H7 (cell line): ENCODE measurements at places on chromosomes 13 and 19. TPM values are rescaled to one million over a fixed set of nuclear protein-coding genes. Genes with fewer than 3 reads are reported as not detected.
A peak's percentile ranks its signal among the peaks of the same experiment; 100 is the strongest.

DNA sequence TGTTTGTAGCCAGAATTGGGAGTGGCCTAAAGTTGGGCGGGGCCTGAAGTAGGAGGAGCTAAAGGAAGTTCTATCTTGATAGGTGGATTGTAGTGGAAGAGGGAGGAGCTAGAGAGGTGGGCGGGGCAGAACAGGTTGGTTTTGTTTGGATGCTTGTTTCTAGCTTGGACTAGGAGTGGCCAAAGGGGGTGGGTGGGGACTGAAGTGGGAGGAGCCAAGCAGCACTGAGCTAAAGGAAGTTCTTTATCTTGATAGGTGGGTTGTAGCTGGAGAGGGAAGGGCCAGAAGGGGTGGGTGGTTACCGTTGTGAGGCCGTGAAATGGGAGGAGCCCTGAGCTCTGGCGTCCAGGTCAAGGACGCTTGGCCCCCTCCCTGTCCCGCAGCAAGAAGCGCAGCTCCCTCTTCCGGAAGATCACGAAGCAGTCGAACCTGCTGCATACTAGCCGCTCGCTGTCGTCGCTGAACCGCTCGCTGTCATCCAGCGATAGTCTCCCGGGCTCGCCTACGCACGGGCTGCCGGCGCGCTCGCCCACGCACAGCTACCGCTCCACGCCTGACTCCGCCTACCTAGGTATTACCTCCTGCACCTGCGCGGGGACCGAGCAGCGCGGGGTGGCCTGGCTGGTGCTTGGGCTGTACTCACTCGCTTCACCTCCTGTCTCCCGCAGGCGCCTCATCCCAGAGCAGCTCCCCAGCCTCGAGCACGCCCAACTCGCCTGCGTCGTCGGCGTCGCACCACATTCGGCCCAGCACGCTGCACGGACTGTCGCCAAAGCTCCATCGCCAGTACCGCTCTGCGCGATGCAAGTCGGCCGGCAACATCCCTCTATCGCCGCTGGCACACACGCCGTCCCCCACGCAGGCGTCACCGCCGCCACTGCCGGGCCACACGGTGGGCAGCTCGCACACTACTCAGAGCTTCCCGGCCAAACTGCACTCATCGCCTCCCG lies 8.0 kb downstream of the DNASE2 start:
- peak; percentile 79 for DNase-seq

- peak; percentile 86 for DNase-seq
Observed at GRCh38 chr19:55175117-55175867, 4.8 kb downstream of the SYT5 start.

DNA sequence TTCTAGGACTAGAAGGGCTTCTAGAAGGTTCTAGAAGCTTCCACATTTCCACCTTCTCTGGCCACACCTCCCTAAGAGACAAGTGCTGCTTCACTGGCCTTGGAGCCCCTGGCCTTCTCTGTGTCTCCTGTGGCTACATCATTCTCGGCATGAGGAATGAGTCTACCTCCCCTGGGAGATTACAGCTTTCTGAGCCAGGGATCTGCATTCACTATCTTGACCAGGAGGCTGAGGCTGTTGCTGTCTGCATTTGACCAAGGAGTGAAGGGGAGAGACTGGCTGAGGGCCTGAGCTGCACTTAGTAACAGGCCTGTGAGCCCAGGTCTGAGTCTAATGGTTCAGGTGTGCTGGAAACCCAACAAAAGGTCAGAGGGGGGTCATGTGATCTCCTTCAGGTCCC lies 5.3 kb downstream of the CPAMD8 start:
- DNase-seq, result no peak

DNA sequence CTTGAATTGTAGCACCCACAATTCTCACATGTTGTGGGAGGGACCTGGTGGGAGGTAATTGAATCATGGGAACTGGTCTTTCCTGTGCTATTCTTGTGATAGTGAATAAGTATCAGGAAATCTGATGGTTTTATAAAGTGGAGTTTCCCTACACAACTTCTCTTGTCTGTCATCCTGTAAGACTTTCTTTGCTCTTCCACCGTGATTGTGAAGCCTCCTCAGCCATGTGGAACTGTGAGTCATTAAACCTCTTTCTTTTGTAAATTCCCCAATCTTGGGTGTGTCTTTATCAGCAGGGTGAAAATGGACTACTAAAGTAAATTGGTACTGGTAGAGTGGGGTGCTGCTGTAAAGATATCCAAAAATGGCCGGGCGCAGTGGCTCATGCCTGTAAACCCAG lies 215.6 kb downstream of the LIG4 start:
- no peak for DNase-seq

GRCh38 chr13:113545931-113546516 lies 38.5 kb upstream of the TFDP1 start:
- peak; percentile 51 for DNase-seq

GRCh38 chr19:14505488-14506239 lies 9.7 kb upstream of the GIPC1 start:
- DNase-seq, result peak; percentile 95

- peak; percentile 56 for DNase-seq
Observed at GRCh38 chr19:43777163-43777695, 3.5 kb downstream of the KCNN4 start.

DNA sequence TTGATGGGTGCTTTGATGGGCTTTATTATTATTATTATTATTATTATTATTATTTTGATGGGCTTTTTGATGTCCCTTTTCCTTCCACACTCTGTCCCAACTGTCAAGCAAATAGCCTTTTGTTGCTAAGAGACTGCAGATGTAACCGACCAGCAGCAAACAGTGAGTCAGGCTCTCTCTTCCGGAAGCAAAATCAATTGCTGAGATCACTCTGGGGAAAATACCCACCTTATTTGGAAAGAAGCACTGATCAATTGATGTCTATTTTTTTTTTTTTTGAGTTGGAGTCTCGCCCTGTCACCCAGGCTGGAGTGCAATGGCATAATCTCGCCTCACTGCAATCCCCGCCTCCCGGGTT lies 2.9 kb downstream of the LDLR start:
- DNase-seq, result peak; percentile 12

Gene OR10H1
- not detected in 2 replicates for total RNA-seq

Gene TSPAN16
- not detected in 2 replicates for total RNA-seq

Gene SGCG
- not detected in 2 replicates for total RNA-seq

Gene KLK4
- total RNA-seq, result not detected in 2 replicates

Gene NLRP5
- not detected in 2 replicates for total RNA-seq

Gene CD70
- total RNA-seq, result 3.6 TPM in 1 of 2 replicates, not detected in the other
